ENCODE measurements at places on chromosomes 12 and 14. TPM values are rescaled to one million over a fixed set of nuclear protein-coding genes. Genes with fewer than 3 reads are reported as not detected.

The PRICKLE1 gene
- total RNA-seq: 13.2 TPM

The PIP4K2C gene
- 27.3 TPM for total RNA-seq

The OR4E2 gene
- not detected for total RNA-seq

The IAPP gene
- not detected for total RNA-seq

DNA sequence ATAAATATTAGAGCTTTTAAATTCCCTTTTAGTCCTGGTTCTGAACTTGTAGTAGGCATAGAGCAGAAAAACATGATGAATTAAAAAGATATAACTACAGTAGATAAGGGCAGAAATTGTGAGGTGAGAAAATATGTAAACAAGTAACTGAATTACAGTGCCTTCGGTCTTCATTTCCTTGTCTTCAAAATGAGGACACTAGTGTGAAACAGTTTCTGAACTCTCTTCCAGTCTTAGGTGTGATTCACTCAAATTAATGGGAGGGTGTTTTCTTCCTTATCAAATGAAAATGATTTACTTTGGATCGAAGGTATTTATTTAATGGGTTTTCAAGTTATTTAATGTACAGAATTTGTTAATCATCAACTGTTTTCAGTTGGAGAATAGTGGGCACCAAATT lies 1.5 kb downstream of the FGD4 start:
- no peak for DNase-seq

GRCh38 chr12:108193917-108194316 lies 64.8 kb downstream of the WSCD2 start:
- DNase-seq: peak; percentile 47

- no peak for DNase-seq
Measured at GRCh38 chr12:52581066-52581465, 7.4 kb upstream of the KRT74 start.

GRCh38 chr14:54383835-54384234 lies 13.0 kb upstream of the CDKN3 start:
- DNase-seq: no peak

DNA sequence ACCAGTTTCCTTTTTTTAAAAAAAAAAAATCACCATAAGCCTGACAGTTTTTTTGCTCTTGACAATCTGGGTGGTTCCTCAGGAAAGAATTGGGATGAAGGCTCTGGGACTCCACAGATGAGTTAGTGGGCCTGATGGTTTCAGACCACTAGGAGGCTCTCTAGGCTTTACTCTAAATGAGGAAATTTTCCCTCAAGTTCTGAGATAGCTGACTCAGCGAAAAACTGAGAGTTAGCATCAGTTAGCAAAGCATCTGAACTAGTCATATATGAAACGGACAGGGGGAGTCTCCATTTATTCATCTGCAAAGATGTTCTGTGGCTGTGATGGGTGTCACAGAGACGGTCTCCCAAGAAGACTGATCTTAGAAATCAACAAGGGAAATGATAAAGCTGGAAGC lies 314.3 kb upstream of the OR4E1 start:
- DNase-seq: peak; percentile 57

DNA sequence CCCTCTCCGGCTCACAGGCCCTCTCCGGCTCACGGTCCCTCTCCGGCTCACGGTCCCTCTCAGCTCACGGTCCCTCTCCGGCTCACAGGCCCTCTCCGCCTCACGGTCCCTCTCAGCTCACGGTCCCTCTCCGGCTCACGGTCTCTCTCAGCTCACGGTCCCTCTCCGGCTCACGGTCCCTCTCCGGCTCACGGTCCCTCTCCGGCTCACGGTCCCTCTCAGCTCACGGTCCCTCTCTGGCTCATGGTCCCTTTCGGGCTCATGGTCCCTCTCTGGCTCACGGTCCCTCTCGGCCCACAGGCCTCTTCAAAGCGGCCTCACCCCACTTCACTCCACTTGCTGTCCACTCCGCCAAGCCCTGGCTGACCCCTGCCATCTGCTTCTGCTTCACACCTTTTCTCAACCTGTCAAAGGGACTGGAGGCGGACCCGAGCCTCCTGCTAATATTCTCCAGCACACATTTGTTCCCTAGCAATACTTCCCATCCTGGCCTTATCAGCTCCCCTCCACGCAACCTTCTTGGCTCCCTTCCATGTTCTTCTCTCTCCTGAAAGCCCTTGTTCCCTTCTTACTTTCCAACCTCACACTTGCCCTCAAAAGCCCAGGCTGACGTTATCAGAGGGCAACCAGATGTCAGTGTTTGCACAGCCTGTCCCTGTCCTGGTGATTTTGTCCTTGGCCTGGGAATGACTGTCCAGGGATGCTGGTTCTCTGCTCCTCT lies 176.7 kb downstream of the CALM1 start:
- no peak for DNase-seq
